ENCODE measurements at places on chromosomes 16 and 17.

DNA sequence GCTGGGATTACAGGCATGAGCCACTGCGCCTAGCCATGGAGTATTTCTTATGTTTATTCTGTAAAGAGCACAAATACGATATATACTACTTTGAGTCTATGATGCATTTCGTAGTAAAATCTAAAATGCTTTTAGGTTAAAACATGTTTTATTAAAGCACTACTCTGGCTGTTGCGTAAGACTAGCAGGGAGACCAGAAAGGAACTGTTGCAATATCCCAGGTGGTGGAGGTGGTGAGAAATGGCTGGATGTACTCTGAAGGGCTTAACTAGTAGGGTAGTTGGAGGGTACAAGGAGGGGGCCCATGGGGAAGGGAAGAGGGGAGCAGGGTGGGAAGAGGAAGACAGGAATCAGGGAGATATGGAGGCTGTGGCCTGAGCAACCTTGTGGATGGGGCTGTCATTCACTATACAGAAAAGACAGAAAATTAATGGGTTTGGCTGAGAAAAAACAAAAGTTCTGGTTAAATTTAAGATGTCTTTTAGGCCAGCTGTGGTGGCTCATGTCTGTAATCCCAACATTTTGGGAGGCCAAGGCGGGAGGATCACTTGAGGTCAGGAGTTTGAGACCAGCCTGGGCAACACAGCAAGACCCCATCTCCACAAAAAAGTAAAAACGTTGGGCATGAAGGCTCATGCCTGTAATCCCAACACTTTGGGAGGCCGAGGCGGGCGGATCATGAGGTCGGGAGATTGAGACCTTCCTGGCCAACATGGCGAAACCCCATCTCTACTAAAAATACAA, 35.8 kb downstream of the ST3GAL2 start:
- no peak for DNase-seq

- DNase-seq, result peak; percentile 43
Measured at GRCh38 chr17:61412143-61412859, 12.7 kb downstream of the TBX2 start.

DNA sequence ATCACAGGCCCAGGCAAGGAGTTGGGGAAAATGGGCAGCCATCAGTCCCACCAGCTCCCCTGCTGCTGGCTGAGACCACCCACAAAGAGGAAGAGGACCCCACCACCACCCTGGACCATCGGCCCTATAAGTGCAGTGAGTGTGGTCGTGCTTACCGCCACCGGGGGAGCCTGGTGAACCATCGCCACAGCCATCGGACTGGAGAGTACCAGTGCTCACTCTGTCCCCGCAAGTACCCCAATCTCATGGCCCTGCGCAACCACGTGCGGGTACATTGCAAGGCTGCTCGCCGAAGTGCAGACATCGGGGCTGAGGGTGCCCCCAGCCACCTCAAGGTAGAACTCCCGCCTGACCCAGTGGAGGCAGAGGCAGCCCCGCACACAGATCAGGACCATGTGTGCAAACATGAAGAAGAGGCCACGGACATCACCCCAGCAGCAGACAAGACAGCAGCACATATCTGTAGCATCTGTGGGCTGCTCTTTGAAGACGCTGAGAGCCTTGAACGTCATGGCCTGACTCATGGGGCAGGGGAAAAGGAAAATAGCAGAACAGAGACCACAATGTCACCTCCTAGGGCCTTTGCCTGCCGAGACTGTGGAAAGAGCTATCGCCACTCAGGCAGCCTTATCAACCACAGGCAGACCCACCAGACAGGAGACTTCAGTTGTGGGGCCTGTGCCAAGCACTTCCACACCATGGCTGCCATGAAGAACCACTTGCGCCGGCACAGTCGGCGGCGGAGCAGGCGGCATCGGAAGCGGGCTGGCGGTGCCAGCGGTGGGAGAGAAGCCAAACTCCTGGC, 3.6 kb downstream of the ZNF646 start:
- DNase-seq, result no peak

GRCh38 chr16:914440-914839, 56.3 kb downstream of the LMF1 start:
- no peak for DNase-seq

DNA sequence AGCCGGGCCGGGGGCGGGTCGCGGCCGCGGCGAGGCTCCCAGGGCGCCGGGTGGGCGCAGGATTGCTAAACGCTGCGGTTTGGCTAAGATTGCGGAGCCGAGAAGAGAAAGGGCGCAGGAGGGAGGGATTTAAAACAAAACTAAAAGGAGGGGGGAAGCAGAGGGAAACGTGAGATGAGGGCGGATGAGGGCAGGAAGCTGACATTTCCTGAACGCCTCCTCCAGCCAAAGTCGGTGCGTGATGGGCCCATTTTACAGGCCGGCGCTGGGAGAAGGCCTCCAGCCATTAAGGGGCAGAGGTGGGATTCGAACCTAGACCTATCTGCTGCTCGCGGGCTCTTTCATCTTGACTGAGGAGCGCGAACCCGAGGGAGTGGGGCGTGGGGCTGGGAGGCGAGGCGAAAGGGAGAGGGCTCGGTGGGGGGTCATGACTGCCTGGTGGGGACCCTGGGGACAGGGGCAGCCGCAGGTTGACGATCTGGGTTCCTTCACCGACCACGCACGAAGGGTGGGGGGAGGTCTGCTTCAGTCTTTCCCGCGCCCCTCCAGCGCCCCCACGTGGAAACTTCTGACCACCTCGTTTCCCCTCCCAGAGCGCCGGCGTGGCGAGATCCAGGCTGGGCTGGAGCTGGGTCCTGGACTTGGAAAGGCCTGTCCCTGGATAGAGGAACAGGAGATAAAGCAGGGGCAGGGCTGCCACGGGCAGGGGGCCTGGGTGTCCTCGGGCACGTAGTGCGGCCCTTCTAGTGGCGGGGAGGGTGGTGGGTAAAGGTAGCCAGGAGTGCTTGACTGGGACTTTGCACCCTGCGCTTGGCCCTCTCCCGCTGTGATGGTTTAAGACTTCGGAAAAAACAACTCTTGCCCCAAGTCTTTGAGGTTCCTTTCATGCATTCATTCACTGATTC, 3.8 kb upstream of the TAC4 start:
- DNase-seq, result peak; percentile 52

DNA sequence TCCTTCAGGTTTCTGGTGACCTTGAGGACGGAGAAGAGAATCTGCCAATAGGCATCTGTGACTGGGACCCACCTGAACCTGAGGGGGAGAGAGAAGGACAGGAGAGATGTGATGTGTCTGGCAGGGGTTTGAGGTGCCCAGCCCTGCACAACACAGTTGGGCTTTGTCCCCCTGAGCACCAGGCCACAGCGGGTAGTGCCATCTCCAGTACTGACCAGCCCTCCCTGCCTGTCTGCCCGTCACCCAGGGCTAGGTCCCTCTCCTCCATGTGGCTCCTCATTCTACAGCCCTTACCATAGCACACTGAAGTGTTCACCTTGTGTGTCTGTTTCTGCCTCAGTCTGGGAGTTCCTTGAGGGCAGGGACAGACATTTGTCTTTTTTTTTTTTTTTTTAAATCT, 30.8 kb downstream of the NLRP1 start:
- DNase-seq, result no peak

DNA sequence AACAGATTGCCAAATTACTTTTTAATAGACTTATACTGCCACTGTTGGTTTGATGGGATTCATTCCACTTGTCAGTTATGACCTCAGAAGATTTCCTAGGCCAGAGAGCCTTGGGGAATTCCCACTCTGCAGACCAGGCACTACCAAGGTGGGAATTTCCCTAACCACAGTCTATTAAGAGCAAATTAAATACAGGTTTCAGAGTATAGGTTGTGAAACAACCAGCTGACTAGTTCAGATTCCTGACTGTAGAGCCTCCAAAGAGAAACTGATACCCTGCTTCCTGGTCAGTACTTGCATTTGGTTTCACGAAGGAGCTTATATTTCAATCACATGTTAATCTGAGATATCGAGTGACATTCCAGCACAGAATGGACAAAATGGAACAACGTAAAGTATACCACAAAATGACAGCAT, 186.5 kb downstream of the STX8 start:
- DNase-seq, result no peak

DNA sequence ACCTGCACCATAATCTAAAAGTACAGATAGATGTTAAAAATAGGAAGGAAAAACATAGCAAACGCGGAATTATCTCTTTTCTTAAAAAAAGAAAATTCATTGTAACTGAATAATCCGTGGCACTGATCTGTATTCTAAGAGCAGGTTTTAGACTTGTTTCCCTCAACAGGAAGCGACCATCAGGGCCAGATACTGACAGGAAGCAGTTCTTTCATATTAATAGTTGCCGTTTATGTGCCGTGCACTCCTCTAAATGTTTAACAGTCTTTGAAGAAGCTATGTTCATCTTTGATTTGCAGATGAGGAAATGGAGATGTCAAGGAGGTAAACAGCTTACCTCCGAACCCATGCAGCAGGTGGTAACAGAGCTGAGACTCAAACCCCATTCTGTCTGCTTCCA, 23.6 kb downstream of the DYNLRB2 start:
- no peak for DNase-seq

DNA sequence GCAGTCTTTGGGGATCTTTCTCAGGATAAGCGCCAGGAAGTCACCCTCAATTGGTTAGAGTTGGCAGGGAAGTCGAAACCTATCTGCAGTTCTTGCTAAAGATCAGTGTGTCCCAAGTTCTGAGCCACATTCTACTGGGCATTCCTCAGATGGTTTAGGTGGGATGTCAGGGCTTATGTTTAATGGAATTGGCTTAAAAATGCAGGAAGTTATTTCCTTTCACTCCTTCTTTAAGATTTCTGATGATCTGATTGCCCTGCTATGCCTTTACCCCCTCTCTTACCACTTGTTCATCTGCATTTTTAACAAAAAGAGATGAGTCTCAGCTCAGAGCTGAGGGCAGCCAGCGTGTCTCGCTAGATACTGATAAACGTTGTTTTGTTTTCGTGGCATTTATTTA, 30.8 kb downstream of the FOXL1 start:
- no peak for DNase-seq

- no peak for DNase-seq
Measured at GRCh38 chr16:30368792-30369090, 1.6 kb downstream of the TBC1D10B start.

GRCh38 chr16:30569746-30570635, 1.5 kb downstream of the ZNF688 start:
- no peak for DNase-seq

GRCh38 chr17:43524945-43525575, 21.1 kb downstream of the ETV4 start:
- DNase-seq, result no peak

GRCh38 chr17:58040386-58040785, 33.3 kb upstream of the SRSF1 start:
- DNase-seq, result no peak

DNA sequence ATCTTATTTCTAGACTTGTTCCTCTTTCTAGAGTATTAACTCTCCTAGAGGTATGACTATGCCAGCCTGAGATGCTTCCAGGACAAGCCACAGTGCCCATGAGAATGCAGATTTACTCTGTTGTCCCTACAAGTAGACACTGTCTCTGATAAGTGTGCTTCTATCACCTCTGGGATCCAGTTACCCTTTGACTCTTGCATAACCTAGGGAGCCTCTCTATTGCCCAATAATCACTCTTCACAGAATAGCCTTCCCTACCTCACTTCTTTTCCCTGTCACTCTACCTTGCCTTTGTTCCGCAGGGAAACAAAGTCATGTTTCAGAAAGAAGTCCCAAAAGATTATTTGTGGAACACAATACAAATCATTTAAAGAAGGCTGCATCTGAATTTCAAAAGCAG, 1.6 kb upstream of the KRT34 start:
- DNase-seq, result no peak

- no peak for DNase-seq
Measured at GRCh38 chr16:2833776-2834175, 3.7 kb downstream of the ZG16B start.

GRCh38 chr17:10629706-10630105, 27.4 kb downstream of the MYH3 start:
- no peak for DNase-seq

DNA sequence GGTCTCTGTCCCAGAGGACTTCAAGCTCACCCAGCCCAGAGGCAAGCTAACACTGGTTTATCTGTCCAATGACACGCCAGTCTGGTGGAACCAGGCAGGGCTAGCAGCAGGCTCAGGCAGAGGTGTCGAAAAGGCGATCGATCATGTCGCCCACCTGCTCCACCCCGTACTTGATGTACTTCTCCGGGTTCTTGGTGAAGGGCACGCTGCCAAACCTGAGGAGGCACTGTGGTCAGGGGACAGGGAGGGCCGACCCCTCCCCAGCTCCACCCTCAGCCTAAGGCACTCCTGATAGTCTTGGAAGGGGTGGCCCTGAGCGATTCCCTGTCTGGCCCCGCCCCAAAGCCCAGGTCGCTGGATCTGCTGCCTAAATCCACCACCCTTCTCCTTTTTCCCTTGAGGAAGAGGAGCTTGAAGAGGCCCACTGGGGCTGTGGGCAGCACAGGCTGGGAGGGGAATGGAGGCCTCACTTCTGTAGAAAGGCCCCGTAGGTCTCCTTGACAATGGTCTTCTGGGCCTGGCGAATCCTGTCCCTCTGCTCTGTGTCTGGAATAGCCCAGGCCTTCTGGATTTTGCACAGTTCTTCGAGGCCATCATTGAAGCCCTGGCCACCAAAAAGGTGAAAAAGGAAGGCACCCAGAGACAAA, 4.7 kb downstream of the ZACN start:
- DNase-seq, result no peak

- DNase-seq, result no peak
Measured at GRCh38 chr17:18218756-18219415, 6.5 kb upstream of the LLGL1 start.

DNA sequence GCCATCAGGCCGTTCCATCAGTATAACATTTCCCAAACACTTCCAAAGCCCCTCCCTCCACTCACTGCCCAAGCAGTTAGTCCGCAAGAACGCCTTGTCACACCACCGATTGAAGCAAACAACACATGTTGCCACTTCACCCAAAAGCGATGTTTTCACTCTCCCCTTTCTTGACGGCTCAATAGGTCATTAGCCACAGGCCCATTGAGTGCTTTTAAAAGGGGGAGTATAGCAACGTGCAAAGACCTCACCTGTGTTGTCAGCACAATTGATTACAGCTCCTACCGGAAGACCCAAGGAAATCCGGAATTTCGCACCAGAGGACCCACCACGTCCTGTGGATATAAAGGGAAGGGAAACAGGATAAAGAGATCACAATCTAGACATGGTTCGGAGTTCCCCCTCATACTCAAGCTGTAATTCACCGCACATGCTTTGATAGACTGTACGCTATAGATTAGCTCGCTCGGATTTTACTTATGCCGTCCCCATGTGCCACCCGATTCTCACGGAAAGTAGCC, 690 bp downstream of the RPL23 start:
- DNase-seq, result no peak

GRCh38 chr16:12459391-12460063, 344.2 kb downstream of the CPPED1 start:
- DNase-seq, result no peak

- DNase-seq, result no peak
Measured at GRCh38 chr17:71229070-71229469, 891.8 kb upstream of the SOX9 start.

- no peak for DNase-seq
Measured at GRCh38 chr16:835373-835772, 34.8 kb upstream of the GNG13 start.

Data from stimulated activated CD8-positive, alpha-beta memory T cell treated with anti-CD3 and anti-CD28 coated beads, Interleukin-4, amount 100 ng/mL, for 1 hour (primary cell).